Fibroblast of skin of right biceps (primary cell): ENCODE measurements at places on chromosomes 5 and 9.

GRCh38 chr5:176687881-176688280, 40.6 kb downstream of the TSPAN17 start:
- no peak for DNase-seq

- DNase-seq, result no peak
Measured at GRCh38 chr5:36334315-36334714, 32.6 kb upstream of the RANBP3L start.

DNA sequence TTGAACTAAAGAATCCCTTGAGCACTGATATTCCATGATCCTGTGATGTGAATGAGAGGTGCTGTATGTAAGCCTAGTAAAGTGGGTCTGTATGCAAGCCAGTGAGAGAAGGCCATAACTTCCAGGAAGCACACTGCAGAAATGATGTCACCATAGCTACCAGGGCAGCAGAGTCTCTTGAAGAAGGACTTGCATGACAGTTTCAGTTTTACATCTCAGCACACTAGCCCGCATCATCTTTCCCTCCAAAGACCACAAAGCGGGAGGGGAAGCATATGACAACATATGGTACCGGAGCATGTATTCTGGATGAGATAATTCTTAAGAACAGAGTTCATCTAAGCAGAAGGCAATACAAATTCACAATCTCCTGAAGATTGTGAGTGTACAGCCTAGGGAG, 37.6 kb upstream of the MAST4 start:
- DNase-seq, result no peak

GRCh38 chr5:2505217-2505616, 246.3 kb downstream of the IRX2 start:
- DNase-seq, result no peak

GRCh38 chr5:154097031-154097430, 58.3 kb downstream of the MFAP3 start:
- no peak for DNase-seq

GRCh38 chr5:20497356-20497755, 509.4 kb upstream of the CDH18 start:
- no peak for DNase-seq

DNA sequence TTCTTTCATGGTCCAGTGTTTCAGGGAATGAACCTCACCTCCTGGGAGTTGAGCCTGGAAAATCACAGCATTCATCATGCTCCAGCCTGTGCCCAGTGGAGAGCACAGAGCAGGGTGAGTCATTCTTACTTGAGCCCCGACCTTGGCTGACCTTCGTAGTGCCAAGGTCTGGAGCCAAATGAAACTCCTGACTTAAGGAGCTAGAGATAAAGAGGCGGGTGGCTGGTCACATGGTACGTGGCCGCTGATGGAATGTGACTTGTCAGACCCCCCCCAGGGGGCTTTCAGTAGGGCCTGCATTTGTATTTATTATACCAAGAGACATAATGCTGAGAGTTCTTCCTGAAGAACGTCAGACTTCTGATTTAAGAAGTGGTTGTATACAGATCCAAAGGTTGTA, 15.0 kb upstream of the PIP5K1B start:
- DNase-seq, result no peak

DNA sequence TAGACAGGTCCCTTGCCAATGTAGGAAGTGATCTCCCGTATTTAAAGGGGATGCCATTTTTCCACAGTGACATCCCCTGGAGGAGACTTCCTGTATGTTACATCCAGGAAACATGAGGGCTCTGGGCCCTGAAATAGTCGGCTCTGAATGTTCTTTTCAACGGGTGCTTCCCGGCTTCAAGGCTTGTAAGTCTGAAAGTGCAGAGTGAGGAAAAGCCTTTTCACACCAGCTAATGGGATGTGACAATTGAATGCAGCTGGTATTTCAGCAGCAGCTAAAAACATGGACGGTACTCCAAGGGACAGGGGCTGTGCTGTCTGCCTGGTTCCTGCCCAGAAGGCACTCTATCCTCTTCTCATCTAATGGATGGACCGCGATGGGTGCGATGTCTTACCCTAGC, 1.4 kb downstream of the IL9 start:
- no peak for DNase-seq

DNA sequence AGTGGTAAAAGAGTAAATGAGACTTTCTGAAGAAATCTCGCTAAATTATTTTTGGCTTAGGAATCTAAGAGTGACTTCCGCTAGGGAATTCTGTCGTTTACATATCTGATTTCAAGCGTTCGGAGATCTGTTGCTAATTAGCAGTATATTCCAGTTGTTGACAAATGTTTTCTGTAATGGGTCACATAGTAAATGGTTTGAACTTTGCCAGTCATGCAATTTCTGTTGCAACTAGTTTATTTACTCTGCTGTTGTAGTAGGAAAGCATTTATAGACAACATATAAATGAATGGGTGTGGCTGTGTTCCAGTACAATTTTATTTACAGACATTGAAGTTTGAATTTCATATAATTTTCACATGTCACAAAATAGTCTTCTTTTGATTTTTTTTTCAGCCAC, 57.4 kb upstream of the JAK2 start:
- peak; percentile 11 for DNase-seq

DNA sequence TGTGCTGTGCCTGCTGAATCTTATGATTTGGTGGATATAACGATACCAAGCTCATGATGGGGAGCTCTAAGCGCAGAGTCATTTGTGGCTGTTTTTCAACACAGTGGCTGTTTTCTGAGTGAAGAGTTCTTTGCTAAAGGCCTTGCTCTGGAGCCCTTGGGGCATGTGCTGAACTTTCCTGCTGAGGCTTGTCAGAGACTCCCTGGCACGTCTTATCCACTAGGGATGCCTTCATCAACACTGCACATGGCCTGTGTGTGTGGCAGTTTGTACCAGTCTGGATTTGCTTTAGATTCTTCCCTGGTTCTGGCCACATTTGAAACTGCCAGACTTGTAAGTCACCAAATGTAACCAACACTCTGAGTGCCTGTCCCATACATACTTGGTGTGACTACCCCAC, 188.2 kb downstream of the DMRT2 start:
- DNase-seq, result no peak

DNA sequence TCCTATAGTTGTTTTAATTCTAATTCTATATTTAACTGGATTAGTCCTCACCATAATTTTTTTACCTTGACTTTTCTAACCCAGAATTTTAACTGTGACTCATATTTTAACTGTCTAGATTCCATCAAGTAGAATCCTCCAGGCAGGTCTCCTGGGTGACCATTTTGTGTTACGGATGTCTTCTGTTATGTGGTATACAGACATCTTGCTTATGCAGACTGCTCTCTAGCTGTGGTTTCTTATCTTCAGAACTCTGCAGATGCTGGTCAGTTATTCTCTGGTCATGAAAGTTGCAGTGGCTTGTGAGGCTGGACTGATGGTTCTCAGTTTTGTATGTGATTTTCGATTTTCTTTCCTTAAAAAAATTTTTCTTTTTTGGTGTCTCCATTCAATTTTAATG, 139.4 kb downstream of the ATG10 start:
- peak; percentile 38 for DNase-seq

GRCh38 chr9:124330011-124330697, 72.4 kb downstream of the NEK6 start:
- no peak for DNase-seq

GRCh38 chr9:71752928-71753327, 15.4 kb downstream of the CEMIP2 start:
- no peak for DNase-seq

DNA sequence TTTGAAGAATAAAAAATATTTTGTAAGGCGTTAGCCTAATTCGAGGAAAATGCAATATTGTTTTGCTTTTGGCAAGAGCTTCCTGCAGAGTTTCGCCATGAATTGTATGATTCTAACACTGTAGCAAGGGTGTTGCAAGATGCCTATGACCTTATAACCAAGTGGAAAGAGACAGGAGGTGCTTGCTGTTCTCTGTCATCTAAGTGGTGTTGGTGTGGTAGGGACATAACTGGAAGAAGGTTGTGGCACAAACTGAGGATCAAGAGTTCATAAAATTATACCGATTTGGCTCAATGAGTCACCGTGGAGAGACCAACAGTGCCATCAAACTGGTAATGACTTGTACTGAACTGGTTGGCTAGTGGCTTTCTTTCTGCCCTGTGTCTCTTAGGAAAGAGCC, 6.3 kb downstream of the STC2 start:
- no peak for DNase-seq

- DNase-seq, result no peak
Measured at GRCh38 chr5:75023368-75024159, 28.8 kb downstream of the GCNT4 start.

DNA sequence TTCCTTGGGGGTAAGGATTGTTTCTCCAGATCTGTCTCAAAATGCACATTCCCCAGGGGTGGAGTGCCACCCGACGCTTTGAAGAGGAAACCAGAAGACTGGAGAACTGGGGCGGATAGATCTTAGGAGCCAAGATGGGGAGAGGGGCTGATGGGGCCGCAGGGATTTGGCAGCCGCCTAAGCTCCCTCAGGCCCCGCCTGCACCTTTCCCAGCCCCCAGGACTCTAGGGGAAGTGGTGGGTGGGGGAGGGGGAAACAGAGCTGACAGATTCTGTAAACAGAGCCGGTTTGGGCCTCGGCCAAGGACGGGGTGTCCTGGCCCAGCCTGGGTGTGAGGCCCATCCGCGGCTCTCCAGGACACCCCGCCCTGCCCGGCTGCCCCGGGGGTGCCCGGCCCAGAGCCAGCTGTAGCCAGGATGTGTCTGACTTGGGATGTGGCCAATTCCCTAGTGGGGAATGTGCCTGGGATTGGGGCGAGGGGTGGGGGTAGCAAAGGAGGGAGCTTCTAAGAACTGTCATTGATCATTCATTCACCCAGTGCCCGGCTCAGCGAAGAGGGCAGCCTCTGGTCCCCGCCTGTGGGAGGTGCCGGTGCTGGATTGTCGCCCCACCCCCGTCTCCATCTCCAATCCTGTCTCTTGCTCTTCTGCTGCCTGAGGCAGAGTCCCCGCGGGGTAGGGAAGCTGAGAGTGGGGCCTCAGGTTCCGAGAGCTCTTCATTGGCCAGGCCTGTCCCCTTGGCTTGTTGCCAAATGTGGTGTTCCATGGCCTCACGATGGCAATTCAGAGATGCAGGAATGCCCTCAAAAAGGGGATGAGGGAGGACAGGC, 54.8 kb upstream of the CDKN2AIPNL start:
- DNase-seq, result peak; percentile 87

DNA sequence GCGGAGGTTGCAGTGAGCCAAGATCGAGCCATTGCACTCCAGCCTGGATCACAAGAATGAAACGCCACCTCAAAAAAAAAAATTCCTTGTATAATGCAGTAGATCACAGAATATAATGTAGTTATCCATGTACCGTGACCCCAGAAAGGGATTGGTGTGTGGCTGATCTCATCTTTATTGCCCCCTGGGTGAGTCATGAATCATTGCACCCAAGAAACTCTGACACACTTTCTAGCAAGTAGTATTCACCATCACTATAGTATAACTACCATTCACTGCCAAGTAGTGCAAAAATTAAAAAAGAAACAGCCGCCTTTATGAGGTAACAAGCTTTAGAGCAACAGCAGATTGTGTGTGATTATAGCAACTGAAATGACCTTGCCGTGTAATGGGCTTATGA, 23.7 kb upstream of the ANKH start:
- DNase-seq, result no peak

DNA sequence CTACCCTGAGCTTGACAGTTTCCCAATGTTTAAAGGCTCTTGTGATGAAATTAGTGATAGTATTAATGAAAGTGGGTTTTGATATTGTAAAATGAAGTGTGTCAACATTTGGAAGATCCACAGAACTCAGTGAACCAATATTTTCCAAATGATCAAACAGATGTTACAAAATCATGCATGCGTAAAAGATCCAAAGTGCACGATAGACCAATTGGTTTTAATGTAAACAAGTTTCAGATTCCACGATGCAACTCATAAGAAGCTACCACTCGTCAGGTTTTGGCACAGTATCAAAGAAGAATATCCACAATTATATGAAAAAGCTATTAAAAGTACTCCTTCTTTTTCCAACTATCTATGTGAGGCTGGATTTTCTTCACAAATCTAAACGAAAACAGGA, 82.3 kb downstream of the SLC38A9 start:
- no peak for DNase-seq

DNA sequence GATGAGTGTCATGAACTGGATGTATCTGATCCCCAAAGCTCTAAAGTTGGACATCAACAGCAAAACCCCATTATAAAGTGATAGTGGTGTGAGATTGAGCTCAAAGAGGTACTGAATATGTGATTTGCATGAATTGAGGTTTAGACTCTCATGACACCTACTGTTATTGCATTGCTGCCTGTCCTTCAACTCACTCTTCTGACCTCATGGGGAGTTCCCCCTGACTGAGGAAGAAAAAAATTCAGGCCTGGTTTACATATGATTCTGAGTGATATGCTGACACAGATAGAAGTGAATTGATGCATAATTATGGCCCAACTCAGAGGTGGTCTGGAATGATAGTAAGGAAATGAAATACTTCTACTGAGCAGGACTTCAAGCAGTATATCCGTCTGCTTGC, 76.2 kb upstream of the CHD1 start:
- DNase-seq, result no peak

DNA sequence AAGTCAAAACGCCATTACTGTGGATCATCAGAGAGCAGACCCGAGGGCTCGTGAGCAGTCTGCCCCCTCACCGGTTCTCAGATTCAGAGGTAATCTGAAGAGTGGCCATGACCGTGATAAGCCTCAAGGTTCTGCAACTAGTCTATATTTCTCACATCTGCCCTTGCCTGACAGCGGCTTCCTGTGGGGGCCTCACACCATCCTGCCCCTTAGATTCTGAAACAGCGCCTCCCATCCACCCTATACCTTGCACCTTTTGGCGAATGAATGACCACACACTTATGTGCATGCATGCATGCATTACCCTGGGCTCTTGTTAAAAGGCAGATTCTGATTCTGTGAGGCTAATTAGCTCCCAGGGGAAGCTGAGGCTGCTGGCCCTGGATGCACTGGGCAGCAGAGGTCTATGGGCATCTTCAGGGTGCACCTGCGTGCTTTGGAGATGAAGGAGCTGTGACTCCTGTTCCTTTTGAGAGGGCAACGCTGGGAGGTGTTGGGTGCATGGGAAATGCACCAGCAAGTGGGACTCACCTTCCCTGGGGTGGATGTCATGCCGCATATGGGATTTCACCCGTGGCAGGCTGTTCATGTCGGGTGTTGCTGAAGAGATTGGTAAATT, 7.8 kb upstream of the GADD45G start:
- DNase-seq, result no peak

- DNase-seq, result peak; percentile 56
Measured at GRCh38 chr5:92518318-92518904, 1062.6 kb downstream of the NR2F1-AS1 start.

DNA sequence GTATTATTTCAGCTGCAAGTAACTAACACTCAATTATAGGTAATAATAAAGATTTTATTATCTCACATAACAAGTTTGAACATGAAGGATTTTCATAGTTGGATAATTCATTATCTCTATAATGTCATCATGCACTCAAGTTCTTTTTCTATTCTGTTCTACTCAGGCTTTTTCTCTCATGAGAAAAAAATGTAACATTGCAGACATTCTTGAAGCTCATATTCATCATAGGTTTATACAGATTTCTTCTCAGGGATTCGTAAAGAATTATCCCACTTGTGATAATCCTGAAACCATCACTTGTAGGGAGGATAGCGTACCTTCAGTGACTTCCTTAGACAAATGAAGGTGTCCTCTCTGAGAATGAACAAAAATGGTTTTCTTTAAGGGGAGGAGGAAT, 150.3 kb downstream of the XRCC4 start:
- peak; percentile 16 for DNase-seq

GRCh38 chr9:117303643-117304230, 111.1 kb downstream of the ASTN2 start:
- no peak for DNase-seq

- DNase-seq, result peak; percentile 68
Measured at GRCh38 chr5:57650360-57651069, 167.9 kb upstream of the ACTBL2 start.
